ENCODE measurements at places on chromosomes 7 and 10.

DNA sequence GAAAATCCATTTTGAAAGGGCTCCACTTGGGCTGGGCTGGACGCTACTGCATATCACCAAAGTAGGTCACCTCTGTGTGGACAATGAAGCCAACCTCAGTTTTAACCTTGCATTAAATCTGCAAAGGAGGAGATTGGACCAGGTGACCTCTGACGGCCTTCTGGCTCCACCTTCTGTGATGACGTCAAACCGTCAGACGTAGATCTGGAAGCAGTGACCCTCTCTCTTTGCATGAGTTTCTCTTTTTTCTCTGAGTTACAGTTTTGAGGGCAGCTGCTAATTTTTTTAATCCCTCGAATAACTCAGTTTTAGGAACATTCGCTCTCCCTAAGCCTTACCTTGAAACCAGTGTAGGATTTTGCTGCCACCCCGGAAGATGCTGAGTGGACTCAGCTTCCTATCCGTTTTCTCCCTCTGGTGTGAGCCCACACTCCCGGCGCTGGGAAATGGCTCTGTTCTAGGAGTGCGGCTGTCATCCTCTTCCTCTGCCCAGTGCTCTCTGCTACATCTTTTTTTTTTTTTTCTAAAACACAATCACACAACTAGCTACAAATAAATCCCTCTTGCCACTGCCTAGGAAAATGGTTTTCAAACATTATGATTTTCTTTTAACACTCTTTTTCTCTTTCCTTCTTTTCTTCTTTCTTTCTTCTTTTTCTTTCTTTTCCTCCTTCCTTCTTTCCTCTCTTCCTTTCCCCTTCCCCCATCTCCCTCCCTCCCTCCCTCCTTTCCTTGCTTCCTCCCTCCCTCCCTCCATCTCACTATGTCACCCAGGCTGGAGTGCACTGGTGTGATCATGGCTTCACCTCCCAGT is 27.7 kb upstream of the NMT2 start:
- DNase-seq, result no peak

GRCh38 chr7:156184164-156184563 is 371.9 kb upstream of the SHH start:
- no peak for DNase-seq

GRCh38 chr10:127216786-127217185 is 20.4 kb upstream of the INSYN2A start:
- DNase-seq, result no peak

- DNase-seq, result no peak
Observed at GRCh38 chr7:94957061-94957460, 49.7 kb downstream of the PPP1R9A start.

GRCh38 chr7:1936531-1937251 is 266.6 kb downstream of the ELFN1 start:
- no peak for DNase-seq

- peak; percentile 40 for DNase-seq
Observed at GRCh38 chr7:127392182-127392565, 334 bp downstream of the ZNF800 start.

- peak; percentile 7 for DNase-seq
Observed at GRCh38 chr10:24382596-24382978, 173.6 kb downstream of the KIAA1217 start.

DNA sequence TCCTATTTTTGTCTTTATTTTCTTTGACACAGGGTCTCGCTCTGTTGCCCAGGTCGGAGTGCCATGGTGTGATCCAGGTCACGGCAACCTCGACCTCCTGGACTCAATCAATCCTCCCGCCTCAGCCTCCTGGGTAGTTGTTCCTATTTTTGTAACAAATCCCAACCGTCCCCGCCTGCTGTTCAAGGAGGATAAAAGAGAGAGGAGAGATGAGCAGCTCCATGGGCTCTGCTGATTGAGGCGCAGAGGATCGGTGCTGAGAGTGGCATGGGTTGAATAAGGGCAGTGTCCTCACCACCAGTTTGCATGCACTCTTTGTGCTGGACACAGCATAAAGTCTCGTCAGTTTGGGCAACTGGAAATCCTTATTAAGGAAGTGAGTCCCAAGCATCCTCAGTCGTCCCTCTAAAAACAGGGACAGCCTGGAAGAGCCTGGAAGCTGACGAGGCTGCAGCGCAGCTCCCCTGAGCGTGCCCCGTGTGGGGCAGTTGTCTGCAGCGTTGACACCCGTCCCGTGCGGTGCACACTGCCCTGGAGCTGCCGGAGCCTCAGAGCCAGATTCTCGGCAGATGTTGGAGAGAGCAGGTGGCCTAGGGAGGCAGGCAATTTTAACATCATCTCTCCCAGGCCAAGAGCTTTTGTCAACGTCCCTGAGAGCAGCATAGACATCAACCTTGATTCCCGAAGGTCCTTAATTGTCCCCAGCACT is 404.2 kb upstream of the RNF32 start:
- DNase-seq, result no peak

DNA sequence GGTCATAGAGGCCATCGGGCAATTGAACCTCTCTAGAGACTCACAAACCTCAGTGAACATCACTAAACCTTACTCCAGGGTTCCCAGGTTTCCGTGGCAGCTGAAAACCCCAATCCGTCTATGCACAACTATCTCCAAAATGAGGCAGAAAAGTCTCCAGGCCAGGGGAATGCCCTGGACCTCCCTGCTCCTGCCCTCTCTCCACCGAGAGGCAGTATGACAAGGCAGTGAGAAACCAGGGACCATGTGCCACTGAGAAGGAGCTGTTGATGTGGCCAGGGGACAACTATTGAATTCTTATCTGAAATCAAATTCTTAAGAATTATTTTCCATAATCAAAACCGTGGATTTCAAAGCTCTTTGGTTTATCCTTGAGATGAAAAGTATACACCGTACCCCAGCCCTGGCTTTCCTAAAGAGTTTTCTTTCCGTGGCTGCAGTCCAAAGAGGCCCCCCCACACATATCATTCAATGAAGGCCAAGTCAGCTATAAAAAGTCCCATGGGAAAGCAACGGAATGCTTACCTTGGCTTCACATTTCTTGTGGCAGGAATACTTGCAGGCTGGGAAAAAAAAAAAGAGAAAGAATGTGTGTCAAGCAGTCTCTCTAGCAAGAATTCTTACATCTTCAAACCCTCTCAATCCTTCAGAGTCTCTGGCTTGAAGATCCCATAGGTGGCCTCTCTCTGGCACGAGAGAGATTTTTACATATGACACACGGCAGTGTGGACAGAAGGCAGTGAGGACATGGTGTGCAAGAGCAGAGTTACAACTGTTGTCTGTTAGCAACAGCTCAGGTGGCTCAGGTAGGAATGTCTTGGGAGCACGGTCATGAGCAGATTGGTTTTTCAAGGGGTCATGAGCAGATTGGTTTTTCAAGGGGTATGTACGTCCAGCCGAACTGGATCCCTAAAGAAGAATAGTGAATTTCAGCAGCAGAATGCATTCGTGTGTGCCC is 75.2 kb downstream of the TNS3 start:
- DNase-seq, result no peak

DNA sequence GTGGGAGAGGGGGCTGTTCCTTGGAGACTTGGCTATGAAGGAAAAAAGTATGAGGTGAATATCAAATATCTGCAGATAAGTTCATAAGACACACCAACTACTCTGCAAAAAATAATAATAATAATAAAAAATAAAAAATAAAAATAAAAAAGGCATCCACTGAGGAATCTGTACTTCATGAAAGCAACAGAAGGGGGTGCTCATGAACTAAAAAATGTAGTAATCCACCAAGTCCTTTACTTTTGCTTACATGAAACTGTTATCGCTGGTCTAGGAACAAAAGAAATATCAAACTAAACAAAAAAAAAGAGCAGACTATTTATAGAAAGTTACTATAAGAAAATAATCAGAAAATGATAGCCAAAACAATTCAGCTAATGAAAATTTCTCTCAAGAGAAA is 579.0 kb downstream of the PHTF2 start:
- DNase-seq, result no peak

GRCh38 chr7:7681191-7681935 is 37.0 kb downstream of the RPA3 start:
- DNase-seq, result no peak

DNA sequence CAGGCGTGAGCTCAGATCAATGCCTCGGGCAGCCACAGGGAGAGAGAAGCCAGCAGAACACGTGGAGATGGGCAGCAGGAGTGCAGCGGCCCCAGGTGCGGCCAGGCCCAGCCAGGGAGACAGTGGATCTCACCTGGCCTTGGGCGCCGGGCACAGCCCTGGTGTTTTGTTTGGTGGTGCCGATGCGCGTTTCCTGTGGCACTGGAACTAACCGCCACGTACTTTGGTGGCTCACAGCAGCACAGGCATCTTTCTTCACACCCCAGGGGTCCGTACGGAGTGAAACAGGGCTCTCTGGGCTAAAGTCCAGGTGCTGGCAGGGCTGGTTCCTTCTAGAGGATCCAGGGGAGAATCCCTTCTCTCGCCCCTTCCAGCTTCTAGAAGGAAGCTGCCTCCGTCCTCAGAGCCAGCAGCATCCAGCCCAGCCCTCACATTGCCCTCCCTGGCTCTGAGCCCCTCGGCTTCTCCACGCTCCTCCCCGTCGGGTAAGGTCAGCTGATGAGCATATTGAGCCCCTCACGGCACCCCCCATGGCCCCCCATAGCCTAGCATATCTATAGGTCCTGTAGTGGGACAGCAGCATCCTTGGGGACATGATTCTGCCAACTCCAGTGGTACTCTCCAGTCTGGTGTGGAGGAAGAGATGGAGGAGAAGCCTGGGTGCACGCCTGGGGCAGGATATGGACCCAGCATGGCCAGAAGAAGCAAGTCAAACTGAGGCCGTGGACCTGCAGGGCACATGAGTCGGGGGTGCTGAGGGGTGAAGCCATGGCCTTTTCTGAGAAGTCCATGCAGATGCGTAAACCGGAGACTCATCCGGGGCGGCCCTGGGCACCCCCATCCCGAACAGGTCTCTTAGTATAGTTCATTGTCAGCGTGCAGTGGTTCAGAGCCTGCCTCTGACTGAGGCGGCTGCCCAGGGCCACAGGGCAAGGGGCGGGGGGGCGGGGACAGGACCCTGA is 43.4 kb upstream of the PPP2R2D start:
- DNase-seq, result no peak

GRCh38 chr10:63766745-63767137 is 245.5 kb downstream of the REEP3 start:
- DNase-seq, result no peak

DNA sequence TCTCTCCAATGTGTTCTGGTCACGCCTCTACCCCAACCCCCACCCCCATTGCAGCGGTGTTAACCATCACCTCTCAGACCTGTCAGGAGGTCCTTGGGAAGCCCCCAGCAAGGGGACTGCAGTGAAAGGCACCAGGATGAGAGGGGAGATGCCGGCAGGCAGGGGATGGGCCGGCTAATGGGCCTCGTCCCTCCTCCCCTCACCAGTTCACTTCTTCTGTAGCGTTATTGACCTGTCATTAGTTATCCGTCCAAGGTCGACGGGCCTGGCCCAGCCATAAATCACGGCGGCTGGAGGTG is 18.8 kb downstream of the POLL start:
- no peak for DNase-seq

DNA sequence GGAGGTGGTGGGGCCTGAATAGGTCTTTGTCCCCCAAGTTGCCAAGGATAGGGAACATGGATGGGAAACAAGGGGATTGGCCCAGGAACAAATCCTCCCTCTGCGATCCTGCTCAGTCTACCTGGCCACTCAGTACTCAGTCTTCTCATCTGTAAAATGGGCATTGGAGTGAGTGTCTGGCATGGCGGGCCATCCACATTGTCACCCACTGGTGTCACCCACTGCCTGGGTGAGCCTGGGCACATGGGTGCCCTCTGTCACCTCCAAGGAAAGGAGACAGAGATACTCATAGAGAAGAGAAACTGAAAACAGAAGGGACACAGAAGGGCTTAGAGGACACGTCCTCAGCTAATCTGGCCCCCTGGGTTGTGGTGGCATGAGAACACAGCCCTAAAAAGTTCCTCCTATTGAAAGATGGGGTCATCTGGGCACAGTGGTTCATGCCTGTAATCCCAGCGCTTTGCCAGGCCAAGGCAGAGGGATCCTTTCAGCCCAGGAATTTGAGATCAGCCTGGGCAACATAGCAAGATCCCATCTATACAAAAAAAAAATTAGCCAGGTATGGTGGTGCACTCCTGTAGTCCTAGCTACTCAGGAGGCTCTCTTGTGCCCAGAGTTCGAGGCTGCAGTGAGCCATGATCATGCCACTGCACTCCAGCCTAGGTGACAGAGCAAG is 12.5 kb upstream of the TNRC18 start:
- DNase-seq, result no peak

- no peak for DNase-seq
Observed at GRCh38 chr10:100436255-100436654, 26.6 kb upstream of the WNT8B start.

DNA sequence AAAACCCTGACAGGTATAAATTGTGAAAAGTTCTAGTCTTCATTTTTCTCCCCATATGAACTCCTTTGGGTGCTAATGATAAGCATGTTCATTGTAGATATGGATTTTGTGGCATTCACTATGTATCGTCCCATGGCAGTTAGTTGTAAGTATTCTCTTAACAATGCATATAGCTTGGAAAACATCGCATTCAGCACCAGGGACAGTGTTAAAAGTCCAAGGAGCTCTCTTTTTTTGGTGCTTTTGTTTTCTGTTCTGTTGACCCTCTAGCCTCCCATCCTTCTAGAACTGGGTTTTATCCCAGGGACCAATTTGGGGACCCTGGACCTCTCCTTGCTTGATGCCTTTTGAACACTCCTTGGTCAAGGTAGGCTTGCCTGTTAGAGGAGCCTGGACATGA is 37.7 kb downstream of the INSYN2A start:
- no peak for DNase-seq

- DNase-seq, result no peak
Observed at GRCh38 chr7:17743316-17743715, 197.0 kb downstream of the SNX13 start.

- DNase-seq, result no peak
Observed at GRCh38 chr10:114777415-114777814, 44.2 kb upstream of the FHIP2A start.

DNA sequence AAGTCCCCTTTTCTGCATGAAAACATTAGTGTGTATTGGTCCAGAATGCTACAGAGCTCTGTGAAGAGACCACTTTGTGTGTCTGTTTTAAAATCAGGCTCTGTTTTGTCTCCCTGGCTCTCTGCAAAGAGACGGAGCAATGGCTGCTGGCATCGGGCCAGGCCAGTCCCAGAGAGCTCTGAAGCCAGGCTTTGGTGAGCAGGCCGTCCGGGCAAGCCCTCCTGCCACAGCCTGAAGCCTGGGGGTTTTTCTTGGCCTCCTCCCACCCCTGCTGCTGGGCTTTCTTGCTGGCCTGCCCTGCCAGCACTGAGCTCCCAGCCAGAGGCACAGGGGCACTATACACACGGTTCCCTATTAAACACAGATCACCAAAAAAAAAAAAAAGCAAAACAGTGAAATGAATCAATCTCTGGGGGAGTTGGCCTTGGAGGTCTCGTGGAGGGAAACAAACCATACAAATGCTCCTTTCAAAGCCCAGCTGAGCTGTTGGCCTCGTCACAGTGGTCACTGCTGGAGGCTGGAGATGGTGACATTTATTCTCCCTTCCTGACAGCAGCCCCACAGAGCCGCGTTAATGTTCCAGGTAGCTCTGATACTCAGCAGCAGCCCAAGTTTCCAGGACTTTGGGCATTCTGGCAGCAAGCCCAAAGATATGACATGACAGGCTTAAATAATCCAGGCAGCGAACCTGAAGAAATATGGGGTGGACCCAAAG is 237.2 kb downstream of the TCF7L2 start:
- no peak for DNase-seq
